CD4-positive, alpha-beta T cell treated with Interleukin-15 for 4 hours (primary cell): ENCODE measurements at places on chromosomes 6 and 20.

- DNase-seq = no peak
Measured at GRCh38 chr6:25764611-25765010, 10.1 kb downstream of the SLC17A4 start.

DNA sequence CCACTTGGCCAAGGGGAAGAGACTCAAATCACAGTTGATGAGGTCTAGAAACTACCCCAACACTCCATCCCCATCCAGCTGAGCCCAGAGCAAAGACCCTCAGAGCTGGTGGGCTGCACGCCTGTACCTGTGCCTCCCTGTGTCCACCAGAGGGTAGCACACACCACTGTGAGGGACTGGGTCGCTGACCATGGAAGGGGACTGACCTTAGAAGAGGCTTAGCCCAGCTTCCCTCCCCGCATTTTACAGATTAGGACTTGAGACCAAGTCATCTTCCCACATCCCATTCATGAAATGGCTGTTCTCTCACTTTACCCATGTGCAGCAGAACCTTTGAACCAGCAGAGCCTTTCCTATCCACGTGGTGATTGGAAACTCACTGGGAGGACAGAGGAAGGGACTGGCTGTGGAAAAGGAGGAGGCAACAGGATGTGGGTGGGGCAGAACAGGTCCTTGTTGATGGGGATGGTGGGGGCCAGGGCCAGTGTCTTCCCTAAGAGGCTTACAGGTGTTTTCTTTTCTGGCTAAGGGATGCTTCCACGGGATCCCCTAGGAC, 44.3 kb downstream of the CPXM1 start:
- no peak for DNase-seq

GRCh38 chr6:143260857-143261256, 189.6 kb downstream of the ADAT2 start:
- DNase-seq = no peak

GRCh38 chr20:25035921-25036320, 22.0 kb downstream of the ACSS1 start:
- DNase-seq = peak; percentile 20

GRCh38 chr6:149755300-149756260, 6.0 kb downstream of the PCMT1 start:
- DNase-seq = no peak

DNA sequence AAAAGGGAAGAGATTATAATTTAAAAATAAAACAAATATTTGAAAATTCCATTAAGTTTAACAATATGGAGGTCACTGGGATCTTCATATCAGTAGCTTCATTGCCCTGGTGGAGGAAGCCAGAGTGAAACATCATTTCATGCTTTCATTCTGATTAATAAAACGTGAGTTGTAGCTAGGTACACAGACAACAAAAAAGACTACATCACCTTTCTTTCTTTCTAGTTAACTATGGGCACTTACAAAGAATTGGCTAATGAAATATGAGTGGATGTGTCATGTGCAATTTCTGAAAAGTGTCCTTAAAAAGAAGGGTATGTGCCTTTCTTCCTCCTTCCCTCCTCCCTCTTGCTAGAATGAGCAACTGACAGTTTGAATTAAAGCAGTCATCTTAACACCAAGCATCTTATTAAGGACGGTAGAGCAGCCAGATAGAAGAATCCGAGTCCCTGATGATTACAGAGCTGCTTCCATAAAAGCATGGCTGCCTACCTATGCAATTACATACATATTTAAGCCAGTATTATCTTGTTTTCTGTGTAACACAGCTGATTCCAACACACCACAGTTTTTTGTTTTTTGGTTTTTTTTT, 3.4 kb downstream of the SERAC1 start:
- DNase-seq = no peak

DNA sequence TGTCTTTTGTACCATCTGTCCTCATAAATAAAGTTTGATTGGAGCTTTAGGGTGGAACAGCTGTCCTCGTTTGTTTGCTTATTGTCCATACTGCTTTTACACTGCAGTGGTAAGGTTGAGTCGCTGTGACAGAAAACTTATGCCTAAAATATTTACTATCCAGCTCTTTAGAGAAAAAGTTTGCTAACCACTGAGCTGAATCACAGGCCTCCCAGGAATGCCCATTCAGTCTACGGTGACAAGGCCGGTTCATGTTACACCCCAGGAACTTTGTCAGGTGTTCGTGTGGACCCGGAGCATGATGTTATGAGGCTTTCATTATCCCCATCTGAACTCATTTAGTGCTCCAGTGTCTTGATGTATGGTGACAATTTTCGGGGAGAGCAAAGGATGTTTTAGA, 401.1 kb downstream of the SAMD5 start:
- no peak for DNase-seq

DNA sequence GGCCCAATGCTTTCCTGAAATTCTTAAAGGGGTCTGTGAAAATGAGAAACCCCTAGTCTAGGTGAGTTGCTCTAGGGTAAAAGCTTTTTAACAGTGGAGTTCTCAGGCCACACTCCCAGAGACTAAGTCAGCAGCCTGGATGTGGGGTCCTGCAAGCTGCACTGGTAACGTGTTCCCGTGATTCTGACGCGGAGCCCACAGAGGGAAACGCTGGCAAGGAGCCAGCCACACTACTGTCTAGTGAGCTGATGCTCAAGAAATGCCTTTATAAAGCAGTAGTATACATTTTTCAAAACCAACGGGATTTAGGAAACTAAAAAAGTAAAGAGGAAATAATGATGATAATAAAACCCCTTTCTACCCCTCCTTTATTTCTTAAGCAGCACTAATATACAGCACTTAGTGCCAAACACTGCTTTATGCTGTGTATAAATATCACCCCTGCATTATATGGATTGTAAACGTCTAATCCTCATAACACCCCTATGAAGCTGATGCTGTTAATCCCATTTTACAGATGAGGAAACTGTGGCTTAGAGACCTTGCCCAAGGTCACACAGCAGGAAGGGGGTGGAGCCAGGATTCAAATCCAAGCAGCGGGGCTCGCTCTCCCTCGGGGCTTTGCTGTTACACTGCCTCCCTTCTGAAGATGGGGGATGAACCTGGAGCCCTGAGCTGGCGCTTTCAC, 25.0 kb downstream of the KCNK15 start:
- DNase-seq = no peak

GRCh38 chr20:9583151-9583550, 68.8 kb downstream of the LAMP5 start:
- no peak for DNase-seq

- DNase-seq = no peak
Measured at GRCh38 chr20:56385130-56385529, 6.9 kb downstream of the AURKA start.

GRCh38 chr6:4564801-4565271, 211.4 kb upstream of the CDYL start:
- no peak for DNase-seq
